GM04503 (cell line): ENCODE measurements at places on chromosomes 2 and 18.

- peak; percentile 57 for DNase-seq
Observed at GRCh38 chr2:219522111-219523030, 8.1 kb downstream of the ASIC4 start.

- DNase-seq: no peak
Observed at GRCh38 chr2:163669506-163669905, 66.3 kb downstream of the FIGN start.

- DNase-seq: no peak
Observed at GRCh38 chr2:69948963-69949645, 12.3 kb downstream of the ASPRV1 start.

DNA sequence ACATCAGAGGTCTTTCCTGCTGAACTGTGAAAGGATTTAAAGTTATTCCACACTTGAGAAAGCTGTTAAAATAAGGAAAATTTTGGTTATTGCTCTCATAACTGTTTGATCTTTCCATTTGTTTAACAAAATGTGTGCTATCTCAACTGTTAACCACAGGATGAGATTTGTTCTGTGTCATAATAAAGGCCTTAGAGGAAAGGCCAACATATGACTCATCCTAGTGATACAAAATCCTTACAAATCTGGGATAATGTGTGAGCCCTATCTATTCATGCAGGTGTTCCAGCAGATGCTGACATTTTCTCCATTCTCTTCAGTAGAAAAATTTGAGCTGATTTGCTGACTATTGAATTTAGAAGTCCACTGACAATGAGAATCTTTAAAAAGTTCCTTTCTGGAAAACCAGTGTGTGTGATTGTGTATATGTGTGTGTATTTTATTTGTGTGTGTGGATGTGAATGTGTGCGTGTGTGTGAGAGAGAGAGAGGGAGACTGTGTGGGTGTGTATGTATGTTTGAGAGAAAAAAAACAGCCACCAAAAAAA is 1111.9 kb upstream of the GYPC start:
- no peak for DNase-seq

DNA sequence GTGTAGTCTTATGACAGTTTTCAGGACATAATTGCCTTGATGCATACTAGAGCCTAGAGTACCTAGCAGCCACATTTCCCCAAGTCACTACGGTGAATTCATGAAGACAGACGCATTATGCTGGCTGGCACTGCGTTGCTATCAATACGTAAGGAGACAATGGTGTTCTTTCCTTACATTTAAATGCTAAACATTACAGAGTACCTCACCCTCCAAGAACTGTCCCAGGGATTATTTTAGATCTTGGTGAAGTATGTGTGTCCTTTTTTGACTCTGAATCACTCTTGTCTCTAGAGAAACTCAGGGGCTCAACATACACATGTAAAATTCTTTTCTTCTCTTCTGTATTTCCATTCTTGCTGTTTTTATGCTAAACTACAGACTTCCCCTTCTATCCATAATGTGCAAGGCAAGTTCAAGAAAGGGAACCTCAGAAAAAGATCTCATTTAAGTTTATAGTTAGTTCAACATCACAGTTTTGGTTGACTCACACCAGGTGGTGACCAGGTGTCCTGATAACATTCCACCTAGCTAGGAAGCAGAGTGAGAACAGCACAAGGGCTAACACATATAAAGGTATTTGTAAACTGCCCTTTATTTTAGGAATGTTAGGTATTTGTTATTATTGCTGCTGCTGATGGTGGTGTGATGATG is 212.4 kb upstream of the HNRNPA3 start:
- DNase-seq: no peak

- no peak for DNase-seq
Observed at GRCh38 chr2:121558329-121558728, 27.6 kb downstream of the RNU4ATAC start.

DNA sequence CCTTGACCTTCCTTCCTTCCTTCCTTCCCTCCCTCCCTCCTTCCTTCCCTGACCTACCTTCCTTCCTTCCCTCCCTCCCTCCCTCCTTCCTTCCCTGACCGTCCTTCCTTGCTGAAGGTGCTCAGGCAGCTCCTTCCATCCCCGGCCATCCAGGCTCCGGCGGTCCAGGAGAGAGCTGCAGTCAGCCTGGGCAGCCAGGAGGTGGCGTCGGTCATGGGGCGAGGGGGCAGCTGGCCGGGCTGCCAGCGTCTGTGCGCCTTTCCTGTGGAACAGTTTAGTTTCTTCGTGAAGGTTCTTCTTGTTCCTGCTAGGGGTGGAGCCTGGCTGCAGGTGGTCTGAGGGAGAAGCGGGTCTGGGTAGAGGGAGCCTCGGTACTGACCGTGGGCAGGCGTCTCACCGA is 15.7 kb downstream of the GPR35 start:
- DNase-seq: no peak

- no peak for DNase-seq
Observed at GRCh38 chr2:235754357-235755207, 260.7 kb downstream of the AGAP1 start.

DNA sequence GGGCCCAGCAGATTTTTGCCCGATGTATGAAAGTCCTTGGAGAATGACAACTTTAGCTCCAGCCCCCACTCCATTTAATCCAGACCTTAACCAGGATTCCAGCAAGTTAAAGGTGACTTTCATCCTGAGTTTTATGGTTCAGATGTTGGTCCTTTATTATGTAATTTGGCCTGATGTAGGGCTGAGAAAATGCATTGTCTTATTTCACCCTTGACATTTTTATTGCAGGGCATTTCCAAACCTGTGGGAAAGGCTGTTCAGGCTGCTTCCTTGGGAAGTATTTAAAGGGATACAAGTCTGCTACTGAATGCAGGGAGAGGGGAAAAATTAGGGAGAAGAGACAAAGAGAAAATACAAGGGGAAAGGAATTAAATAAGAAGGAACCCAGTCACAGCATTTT is 48.8 kb downstream of the ASB1 start:
- no peak for DNase-seq

GRCh38 chr2:58032016-58032763 is 14.4 kb upstream of the VRK2 start:
- DNase-seq: no peak

GRCh38 chr2:200454927-200455801 is 54.7 kb downstream of the KCTD18 start:
- DNase-seq: peak; percentile 35
